ENCODE measurements at places on chromosomes 6 and 20.

DNA sequence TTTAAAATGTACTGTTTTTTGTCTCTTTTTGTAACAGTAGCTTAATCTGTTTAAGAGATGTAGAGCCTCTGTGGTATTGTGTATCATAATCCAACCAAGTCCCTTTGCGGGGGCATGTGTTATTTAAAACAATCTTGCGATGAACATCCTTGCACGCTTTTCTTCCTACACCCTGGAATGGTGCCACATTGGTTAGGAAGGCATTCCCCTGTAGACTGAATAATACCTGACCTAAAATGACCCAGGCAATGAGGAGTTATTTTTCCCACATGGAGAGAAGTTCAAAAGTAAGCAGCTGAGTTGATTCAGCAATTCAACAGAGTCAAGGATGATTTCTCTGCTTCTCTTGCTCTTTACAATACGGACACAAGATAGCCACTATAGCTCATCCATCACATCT lies 142.0 kb upstream of the PMEPA1 start:
- no peak for DNase-seq

- DNase-seq = no peak
Observed at GRCh38 chr6:161161889-161162624, 111.8 kb downstream of the AGPAT4 start.

DNA sequence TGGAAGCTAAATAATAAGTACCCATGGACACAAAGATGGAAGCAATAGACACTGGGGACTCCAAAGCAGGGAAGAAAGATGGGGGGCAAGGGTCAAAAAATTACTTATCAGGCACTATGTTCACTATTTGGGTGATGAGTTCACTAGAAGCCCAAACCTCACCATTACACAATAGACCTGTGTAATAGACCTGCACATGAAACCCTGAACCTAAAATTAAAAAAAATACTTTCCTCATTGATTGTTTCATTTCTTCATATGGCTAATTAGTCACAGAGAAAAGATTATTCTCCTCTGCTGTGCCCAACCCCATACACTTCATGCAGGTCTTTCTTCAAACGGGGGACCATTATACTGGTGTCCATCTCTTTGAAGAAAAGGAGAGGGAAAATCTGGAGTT lies 213.0 kb upstream of the DTNBP1 start:
- no peak for DNase-seq

- no peak for DNase-seq
Observed at GRCh38 chr20:50554694-50555579, 44.8 kb downstream of the PTPN1 start.

Data from stimulated activated CD4-positive, alpha-beta T cell treated with anti-CD3 and anti-CD28 coated beads, Interleukin-4, amount 100 ng/mL, for 1 hour (primary cell).